Vagina (tissue), 2 donors: ENCODE measurements at places on chromosomes 1 and 21. TPM values are rescaled to one million over a fixed set of nuclear protein-coding genes. Genes with fewer than 3 reads are reported as not detected.

YARS1 gene
- total RNA-seq, result 41.3 TPM

GRCh38 chr1:204370176-204370575 is 10.4 kb upstream of the PLEKHA6 start:
- no peak for DNase-seq

- no peak for DNase-seq
Measured at GRCh38 chr1:47814612-47815395, 182.4 kb downstream of the TRABD2B start.

GRCh38 chr1:99573431-99574217 is 72.3 kb upstream of the PALMD start:
- DNase-seq, result no peak

DNA sequence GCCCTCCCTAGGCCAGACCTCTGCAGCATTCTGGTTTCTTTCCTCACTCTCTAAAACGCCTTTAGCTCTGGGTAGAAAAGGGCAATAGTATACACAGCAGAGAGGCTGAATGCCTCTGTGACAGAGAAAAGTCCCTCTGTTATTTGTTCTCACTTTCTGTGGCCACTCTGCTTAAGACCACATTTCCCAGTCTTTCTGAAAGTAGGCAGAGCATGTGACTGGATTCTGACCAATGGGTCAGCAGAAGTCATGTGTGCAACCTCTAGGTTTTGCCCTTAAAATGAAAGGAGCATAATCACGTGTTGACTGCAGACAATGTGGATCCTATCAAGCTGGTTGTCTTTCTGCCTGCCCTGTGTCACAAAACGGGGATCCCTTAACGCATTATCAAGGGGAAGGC is 79.7 kb upstream of the MARK1 start:
- DNase-seq, result no peak

GRCh38 chr1:62601457-62601856 is 4.1 kb downstream of the ANGPTL3 start:
- no peak for DNase-seq
